ENCODE measurements at places on chromosomes 3 and 15.

- DNase-seq = no peak
Measured at GRCh38 chr3:144085964-144086363, 114.3 kb downstream of the DIPK2A start.

GRCh38 chr3:116005404-116005803 lies 382.1 kb downstream of the GAP43 start:
- no peak for DNase-seq

DNA sequence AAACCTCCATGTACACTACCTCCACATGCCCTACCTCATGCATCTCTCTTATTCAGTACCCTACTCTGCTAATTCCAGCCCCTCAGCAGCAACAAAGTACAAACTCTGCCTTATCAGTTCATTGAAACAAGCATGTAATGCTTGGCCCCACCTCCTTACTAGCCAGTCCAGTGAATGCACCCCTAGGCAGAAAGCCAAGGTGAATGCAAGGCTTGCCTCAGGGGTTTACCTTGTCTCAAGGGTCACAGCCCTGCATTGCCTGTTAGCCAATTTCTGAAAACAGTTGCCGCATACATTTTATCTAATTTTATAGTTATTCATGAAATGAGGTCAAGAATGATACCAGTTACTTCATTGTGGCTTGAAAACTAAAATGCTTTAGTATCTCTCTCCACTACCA lies 576.4 kb downstream of the FHIT start:
- DNase-seq = no peak

DNA sequence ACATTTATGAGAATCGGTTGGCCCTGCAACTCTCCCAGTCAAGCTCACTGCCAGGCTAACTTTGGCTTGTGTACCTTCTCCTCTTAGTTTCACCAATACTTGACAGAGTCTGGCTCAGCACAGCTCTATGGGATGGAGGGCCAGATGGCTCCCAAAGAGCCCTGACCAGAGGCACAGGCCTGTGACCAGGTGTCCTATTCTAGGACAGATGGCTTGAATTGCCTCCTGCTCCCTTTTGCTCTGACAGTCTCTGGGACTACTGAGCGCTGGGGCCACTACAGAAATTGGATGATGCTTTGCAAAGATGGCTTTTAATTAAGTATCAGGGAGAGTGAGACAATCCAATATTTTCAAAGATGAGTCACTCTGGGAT lies 10.3 kb upstream of the ARID3B start:
- DNase-seq = no peak

DNA sequence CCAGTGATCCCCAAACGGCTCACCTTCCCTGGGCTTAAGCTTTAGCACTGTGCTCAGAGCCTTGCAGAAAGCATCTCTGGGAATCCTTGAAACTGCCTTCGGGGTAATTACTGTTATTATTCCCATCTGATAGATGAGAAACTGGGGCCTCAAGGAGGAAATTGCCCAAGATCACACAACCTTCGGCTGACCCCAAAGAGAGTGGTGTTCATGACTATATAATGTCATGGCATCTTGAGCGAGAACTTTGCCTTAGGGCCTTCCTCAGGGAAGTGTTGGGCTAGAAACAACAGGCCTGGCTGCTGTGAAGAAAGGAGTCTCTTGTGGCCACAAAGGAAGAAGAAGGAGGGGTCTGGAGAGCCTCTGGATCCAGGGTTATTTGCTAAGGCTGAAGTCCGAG lies 388.7 kb upstream of the CFAP20DC start:
- DNase-seq = no peak

GRCh38 chr3:15520804-15521572 lies 518 bp downstream of the COLQ start:
- DNase-seq = no peak

- peak; percentile 20 for DNase-seq
Measured at GRCh38 chr15:77506311-77507142, 85.8 kb downstream of the HMG20A start.

GRCh38 chr15:69734699-69735098 lies 282.1 kb downstream of the RPLP1 start:
- DNase-seq = no peak

GRCh38 chr3:29503958-29504357 lies 223.1 kb downstream of the RBMS3 start:
- DNase-seq = no peak

GRCh38 chr3:108184824-108185223 lies 37.4 kb downstream of the IFT57 start:
- DNase-seq = no peak

DNA sequence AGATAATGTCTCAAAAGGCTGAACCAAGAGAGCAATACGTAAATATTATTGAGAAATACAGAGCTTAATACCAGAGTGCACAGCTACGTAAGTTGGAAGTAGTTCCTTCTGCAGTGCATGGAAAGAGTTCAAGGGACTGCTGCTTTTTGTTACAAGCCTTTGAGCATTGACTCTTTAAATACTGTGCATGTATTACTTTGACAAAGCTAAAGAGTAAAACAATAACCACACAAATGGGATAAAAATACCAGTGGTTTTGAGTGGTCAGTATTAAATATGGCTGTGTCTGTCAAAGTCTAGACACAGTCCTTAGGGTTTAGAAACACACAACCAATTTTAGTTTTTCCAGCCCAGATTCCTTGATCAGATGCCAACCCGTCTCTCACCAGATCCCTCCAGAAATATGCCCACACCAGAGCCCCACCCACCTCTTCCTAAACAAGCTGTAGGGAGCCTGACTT lies 62.1 kb downstream of the SSR3 start:
- DNase-seq = no peak

DNA sequence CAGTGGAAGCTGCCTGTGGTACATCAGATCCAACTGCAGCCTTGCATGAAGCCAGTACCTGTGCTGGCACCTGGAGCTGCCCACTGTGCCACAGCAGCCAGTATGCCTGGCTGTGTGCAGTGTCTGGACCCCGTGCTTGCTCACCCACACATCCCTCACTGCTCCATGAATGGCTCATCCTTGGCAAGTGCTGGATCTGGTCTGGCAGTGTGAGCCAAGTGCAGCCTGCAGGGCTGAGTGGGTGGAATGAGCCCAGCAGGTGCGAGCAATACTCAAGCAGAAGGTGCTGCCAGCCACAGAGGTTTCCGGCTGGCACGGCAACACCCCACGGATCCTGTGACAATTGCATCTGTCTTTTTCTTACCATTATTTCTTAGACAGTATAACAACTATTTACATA lies 488.2 kb upstream of the ROBO2 start:
- no peak for DNase-seq

DNA sequence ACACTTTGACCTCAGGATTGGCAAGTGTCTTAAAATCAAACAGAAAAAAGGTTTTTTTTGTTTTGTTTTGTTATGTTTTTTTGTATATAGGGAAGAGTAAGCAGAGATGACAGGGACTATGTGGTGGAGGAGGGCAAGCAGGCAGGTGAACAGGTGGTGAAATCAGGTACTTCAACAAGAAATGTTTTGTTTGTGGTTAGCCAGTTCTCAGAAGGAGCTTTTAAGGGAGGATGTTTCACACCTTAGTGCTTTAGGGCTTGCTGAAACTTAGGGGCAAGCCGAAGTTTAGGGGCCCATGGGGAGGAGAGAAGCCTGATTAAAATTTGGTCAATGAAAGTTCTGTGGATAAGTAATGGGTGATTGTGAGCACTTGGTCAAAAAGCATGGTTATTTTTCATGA lies 370.7 kb upstream of the SLCO3A1 start:
- DNase-seq = no peak

GRCh38 chr15:92320012-92320699 lies 73.5 kb upstream of the ST8SIA2 start:
- no peak for DNase-seq

GRCh38 chr3:173725507-173725906 lies 328.0 kb downstream of the NLGN1 start:
- DNase-seq = no peak

DNA sequence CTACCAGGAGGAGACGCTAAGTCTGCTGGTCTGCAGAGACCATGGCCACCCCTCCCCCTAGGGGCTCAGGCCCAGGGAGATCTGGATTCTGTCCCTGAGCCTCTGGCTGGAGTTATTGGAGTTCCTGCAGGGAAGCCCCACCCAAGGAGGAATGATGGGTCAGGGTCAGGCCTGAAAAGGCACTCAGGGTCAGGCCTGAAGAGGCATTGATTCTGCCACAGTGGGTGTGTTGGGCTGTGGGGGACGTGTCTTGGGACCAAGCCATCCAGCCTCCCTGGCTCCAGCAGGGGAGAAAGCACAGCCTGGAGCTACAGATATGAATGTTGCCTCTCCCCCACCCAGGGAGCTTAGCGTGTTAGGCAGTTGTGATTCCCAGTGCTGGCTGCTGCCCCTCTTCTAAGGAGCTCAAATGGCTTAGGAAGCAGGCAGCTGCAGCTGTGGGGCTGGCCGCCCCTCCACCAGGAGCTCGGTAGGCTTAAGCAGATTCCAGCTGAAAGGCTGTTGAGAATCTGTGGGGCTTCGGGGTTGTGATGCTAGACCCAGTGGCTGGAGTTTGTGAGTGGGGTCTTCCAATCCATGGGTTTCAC lies 176.7 kb downstream of the CHL1 start:
- no peak for DNase-seq

DNA sequence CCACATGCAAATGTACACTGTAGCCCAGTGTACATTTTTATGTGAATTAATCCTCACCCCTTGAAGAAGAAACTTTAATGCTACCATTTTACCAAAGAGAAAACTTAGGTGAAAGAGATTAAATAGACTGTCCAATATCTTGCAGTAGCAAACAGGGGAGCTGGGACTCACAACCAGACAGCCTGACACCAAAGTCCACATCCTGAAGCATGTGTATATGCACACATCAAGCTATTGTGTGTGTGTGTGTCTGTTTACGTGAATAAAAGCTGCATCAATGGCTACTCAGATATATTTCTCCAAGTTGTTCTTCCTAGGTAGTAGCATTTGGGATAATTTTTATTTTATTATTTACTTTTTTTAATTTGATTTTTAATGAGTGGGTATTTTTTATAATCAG lies 6.7 kb downstream of the ANO10 start:
- DNase-seq = no peak

- DNase-seq = no peak
Measured at GRCh38 chr3:79564192-79564591, 203.6 kb downstream of the ROBO1 start.

GRCh38 chr3:195154793-195155535 lies 116.0 kb downstream of the XXYLT1 start:
- peak; percentile 53 for DNase-seq

GRCh38 chr15:70765504-70766281 lies 2.3 kb upstream of the UACA start:
- DNase-seq = no peak

GRCh38 chr15:63040954-63041353 lies 1.6 kb upstream of the TPM1 start:
- no peak for DNase-seq

DNA sequence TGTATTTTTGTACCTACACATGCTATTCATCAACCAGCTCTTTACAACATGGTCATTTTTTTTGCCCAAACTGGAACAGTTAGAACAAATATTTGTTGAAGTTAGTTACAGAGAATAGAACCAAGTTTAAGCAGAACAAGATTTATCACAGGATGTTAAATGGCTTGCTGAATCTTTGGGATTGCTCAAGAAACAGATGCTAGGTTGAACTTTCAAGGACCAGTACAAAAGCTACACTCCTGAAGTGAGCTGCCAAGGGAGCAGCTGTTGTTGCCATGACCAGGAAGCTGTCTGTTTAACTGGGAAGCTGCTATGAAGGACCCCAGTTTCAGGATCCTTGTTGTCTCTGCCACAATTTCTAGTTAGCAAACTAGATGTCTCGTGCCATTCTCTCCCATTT lies 53.7 kb downstream of the ZIC1 start:
- DNase-seq = no peak

- DNase-seq = no peak
Measured at GRCh38 chr3:113277941-113278598, 66.7 kb downstream of the BOC start.

DNA sequence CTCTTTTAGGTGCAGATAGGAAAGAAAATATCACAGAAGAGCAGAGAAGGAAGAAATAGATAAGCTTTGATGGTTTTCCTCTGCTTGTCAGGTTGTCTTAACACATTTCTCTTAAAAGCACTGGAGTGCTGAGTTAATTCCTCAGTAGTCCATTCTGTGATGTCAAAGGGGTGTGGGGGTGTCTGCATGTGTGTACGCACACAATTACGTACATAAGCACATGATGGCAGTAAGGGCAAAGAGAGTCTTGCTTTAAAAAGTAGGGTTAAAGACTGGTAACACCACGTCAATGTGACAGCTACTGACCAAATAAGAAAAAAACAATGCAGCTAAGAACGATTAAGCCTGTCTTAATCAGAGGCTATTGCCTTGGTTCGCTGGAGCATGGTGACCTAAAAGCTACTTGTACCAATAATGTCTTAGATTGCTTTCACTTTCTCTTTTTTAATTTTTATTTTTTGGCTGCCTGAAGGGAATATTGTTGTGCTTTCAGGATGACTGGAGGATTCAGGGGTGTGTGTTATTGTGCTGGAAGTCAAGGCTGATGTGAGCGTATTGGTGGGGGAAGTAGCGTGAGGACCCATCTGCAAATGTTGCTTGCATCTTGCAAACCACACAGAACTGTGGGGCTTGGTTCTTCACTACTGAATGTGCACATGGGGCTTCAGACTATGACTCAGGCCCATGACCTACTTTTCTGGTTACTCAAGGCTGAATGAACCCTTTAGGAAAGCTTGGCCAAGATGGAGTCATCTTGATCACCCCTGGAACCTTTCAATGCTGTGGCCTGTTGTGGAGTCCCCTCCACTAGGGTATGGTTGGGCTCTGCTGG lies 417.8 kb upstream of the TPM1 start:
- DNase-seq = no peak

DNA sequence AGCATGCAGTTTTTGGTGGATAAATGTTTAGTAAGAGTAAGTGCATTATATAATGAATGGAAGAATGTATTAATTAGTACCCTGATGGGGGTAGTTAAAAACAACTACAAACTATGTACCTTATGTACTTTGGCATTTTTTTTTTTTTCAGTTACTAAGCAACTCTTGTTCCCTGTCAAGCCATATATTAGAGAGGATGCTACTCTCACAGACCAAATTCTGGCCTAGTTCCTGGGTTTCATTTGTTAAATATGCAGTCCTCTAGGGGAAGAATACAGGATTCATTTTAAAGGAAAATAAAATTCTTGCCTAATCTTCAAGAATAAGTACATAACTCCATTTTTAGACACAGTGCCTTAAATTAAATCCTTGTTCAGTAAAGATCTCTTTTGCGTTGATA lies 16.9 kb downstream of the FAM98B start:
- DNase-seq = no peak

Measured in C1 segment of cervical spinal cord (tissue), 14 donors.